Stomach (tissue), 19 donors: ENCODE measurements at places on chromosomes 4 and X. TPM values are rescaled to one million over a fixed set of nuclear protein-coding genes. Genes with fewer than 3 reads are reported as not detected.

FAM193A gene
- 29.8 TPM for total RNA-seq

SEPTIN6 gene
- total RNA-seq = 28.6 TPM

RAB9B gene
- total RNA-seq = not detected

PALLD gene
- 208 TPM for total RNA-seq
